ENCODE measurements at places on chromosomes 13 and 19.
A peak's percentile ranks its signal among the peaks of the same experiment; 100 is the strongest.

DNA sequence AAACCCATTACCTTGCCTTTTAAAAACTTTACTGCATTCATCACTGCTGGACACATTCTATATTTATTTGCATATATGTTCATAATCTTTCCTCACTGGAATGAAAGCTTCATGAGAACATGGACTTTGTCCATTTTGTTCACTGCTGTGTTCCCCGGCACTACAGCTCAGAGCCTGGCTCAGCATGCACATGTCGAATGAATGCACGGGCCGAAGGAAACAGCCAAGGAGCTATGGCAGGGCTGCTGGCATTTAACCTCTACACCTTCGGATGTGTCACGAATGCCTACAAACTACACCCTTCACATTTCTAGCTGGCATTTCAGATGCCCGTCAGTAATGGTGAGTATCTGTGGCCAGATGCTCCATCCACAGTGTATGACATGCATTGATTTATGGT lies 7.6 kb downstream of the MTIF3 start:
- no peak for DNase-seq

GRCh38 chr19:29491491-29491890 lies 34.3 kb upstream of the VSTM2B start:
- DNase-seq, result no peak

DNA sequence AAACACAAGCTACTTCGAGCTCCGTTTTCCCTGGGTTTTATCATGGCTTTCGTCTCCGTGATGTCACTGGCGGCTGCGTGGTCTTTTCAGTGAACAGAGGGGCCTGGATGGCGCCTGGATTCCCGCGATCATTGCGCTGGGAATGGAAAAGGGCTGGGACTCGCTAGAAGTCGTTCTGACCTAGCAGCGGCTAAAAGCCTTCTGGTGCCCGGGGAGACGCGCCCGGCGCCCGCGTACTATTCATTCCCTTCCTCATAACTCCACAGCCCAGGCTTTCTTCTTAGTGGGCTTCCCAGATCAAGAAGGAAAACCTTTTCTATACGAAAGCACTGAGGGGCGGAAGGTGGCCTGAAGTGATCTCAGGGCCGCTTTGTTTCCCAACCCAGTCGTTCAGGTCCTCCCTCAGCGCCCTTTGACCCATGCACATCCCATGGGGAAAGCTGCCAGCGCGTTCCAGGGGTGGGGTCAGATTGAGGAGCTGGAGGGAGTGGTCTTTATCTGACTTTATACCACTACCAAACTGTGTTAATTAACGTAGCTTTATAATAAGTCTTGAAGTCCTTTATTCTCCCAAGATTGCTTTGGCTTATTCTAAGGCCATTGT lies 96.6 kb downstream of the ELF1 start:
- DNase-seq, result no peak

DNA sequence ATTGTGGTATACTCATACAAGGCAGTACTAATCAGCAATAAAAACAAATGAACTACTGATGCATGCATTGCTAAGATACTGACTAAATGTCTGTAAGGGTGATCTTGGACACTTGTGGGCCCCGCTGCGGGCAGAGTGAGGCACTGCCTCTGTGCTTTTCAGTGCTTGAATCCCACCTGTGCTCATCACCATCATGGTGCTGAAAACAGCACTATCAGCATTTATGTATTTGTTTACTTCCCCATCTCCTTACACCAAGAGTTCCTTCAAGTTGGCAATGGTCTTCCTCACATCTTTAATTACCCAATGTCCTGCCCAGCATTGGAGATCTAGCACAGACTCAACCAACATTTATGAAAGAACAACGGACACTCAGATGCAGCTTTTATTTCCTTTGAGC lies 193.7 kb upstream of the RFC3 start:
- DNase-seq, result no peak

DNA sequence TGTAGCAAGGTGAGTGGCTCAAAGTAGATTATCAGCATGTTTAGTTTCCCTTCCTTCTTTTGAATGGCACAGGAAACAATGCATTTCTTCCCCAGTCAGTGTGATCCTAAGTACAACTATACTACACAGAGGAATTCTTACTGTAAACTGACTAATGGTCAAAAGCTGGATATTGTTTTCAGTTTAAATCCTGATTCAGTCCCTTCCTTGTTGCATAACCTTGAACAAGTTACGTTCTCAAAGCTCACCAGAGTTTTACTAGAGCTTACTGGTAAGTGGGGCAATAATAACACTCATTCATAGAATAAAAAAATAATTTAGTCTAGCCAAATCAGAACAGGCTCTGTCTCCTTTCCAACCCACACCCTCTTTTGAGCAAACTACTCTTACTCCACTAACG lies 180.1 kb downstream of the POSTN start:
- no peak for DNase-seq

DNA sequence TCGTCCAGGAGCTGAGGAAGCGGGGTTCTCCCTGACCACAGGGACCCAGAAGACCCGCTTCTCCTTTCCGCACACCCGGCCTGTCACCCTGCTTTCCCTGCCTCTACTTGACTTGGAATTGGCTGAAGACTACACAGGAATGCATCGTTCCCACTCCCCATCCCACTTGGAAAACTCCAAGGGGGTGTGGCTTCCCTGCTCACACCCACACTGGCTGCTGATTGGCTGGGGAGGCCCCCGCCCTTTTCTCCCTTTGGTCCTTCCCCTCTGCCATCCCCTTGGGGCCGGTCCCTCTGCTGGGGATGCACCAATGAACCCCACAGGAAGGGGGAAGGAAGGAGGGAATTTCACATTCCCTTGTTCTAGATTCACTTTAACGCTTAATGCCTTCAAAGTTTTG lies 18.9 kb downstream of the VASP start:
- no peak for DNase-seq

GRCh38 chr19:35938282-35939224 lies 2.4 kb downstream of the LRFN3 start:
- DNase-seq, result no peak

DNA sequence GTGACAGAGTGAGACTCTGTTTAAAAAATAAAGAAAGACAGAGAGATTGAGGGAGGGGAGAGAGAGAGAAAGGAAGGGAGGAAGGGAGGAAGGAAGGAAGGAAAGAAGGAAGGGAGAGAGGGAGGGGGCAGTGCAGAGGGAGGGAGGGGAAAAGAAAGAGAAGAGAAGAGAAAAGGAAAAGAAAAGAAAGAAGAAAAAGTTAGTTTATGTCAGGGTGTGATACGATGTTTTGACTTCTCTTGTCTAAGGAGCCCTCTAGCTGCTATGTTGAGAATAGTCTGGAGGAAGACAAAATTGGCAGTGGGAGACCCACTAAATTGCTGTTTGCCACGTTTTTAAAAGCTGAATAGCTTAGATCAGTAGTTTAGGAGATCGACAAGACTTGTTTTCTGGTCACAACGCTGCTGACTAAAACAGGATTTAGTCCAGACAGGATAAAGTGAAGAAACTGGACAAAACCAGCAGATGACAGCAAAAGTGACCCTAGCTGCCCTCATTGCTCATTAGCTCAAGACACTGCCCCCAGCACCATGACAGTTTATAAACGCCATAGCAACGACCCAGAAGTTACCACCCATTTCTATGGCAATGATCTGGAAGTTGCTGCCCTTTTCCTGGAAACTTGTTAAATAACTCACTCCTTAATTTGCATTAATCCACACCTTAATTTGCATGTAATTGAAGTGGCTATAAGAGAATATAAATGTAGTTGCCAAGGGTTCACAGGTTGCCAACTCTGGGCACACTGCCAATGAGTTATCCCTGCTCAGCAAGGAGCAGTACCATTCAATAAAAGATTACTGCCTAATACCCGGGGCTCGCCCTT lies 11.1 kb downstream of the TEX101 start:
- DNase-seq, result no peak

- peak; percentile 20 for DNase-seq
These were observed 20.6 kb upstream of the PLPP2 start for GRCh38 chr19:311813-312261.

DNA sequence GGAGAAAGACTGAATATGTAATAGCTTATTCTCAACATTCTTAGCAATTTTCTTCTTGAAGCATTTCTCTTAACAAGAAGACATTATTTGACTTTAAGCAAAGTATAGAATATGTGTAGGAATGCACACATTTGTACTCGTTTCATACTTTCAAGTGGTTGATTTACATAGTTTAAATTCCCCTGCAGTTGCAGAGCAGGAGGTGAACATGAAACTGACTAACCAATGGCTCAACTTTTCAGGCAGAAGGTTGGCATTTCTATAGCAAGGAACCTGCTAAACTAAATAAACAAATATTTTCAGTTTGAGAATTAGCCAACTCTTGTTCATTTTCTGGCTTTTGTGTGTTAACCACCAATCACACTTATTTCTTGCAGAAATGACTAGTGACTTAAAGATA lies 145.4 kb upstream of the MYO16 start:
- DNase-seq, result no peak

DNA sequence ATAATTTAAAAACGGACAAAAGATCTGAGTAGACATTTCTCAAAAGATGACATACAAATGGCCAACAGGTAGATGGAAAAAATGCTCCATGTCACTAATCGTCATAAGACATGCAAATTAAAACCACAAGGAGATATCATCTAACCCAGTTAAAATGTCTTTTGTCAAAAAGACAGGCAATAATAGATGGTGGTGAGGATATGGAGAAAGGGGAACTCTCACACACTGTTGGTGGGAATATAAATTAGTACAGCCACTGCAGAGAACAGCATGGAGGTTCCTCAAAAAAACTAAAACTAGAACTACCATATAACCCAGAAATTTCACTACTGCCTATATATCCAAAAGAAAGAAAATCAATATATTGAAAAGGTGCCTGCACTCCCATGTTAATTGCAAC lies 37.9 kb downstream of the OR10H4 start:
- no peak for DNase-seq

- DNase-seq, result no peak
These were observed 2.7 kb upstream of the ZNF345 start for GRCh38 chr19:36847968-36848367.

- DNase-seq, result peak; percentile 66
These were observed 1.5 kb upstream of the FTL start for GRCh38 chr19:48963371-48964204.

DNA sequence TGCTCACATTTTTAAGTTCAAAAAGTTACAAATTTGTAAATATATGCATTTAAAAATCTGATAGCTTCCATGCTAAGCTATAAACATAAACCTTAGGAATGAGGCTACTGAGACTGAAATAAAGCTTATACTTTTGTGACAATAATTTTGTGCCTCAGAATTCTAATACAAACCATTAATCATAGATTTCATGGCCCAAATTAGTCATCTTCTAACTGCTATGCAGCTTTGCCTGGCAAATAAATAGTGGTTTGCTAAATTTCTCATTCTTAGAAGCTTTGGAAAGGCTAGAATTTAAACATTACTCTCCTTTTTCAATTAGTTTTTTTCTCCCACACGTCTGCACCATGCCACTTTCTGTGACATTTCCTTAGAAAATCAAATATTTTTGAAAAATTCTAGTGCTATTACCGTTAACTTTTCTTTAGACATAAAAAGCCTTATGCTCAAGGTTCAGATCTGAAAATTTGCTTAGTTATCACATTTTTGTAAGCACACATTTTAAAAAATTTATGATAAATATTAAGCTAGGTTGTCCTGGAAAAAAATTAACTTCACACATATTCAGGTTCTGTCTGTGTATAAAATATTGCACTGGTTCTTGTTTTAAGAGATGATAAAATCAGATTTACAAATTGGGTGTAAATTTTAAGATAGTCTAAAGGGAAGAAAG lies 46.9 kb downstream of the FNDC3A start:
- peak; percentile 13 for DNase-seq

- DNase-seq, result no peak
These were observed 3.5 kb downstream of the C19orf67 start for GRCh38 chr19:14081797-14082674.

DNA sequence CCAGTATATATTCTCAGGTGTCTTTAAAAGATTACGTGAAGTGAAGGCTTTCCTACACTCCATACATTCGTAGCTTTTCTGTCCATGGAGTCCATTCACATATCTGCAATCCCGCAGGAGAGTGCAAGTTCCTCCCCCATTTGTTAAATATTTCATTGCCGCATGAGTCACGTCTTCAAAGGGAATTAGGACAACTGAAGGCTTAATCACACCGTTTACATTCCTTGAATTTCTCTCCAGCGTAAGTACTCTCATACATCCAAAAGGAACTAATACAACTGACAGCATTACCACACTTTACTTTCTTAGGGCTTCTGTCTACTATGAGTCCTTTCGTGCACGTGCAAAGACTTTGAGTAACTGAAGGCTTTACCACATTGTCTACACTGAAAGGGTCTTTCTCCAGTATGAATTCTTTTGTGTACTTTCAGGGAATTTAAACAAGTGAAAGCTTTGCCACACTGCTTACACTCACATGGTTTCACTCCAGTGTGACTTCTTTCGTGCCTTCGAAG lies 29.0 kb upstream of the ZNF564 start:
- DNase-seq, result no peak

Data from kidney capillary endothelial cell (primary cell).